ENCODE measurements at places on chromosomes 16 and 17.

DNA sequence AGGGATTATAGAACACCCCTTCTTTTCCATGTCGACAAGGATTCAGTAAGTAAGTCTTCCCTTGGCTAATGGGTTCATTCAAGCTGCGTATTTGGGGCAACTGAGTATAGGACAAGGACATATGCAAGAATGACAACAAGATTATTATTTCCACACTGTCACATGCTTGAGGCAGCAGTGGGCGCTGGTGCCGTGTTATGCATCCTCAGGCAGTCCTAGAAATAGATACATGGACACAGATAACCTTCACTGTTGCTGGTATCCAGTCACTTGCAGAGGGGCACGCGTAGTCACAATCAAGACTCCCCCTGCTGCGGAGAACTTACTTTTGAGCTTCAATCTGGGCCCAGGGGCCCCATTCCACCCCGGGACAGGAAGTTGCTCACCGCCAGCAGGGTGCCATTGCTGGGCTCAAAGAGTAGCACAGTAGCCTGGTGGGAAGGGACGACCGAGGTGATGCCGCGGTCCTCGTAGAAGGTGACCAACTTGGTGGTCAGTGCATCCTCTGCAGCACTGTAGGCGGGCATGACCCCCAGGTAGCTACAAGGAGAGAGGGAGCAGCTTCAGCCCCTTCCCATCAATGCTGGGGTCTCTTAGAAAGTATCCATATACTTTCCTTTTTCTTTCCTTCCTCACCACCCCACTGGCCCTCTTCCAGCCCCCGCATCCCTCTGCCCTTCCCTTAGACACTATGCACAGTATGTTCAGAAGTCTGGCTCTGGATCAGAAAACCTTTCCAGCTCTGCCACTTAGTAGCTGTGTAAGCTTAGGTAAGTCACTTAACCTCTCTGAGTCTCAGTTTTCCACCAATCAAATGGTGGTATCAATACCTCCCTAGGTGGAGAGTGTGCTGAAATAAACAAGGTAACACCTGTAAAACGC, 804 bp downstream of the CRYM start:
- DNase-seq: no peak

GRCh38 chr17:68981288-68981687, 26.1 kb upstream of the ABCA8 start:
- DNase-seq: no peak

- no peak for DNase-seq
Measured at GRCh38 chr16:11689031-11689840, 21.0 kb downstream of the SNN start.

GRCh38 chr16:56417138-56417537, 8.2 kb downstream of the AMFR start:
- no peak for DNase-seq

DNA sequence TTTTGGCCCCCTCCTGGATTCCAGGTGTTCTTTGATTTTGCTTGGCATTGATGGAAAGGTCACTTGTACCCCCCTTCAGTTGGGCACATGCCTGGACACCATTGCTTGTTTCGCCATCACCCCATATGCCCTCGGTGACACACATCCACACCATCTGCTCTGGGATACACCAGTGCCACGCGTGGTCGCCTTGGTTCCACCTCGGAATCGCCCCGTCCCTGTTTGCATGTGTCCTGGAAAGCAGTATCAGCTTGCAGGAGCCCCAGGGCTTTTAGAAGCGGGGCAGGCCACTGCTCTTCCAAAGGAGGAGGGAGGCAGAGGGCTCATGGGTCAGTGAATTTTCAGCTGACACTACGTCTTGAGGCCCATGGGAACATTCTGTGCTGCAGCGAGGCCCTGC, 607.9 kb downstream of the KCNJ18 start:
- no peak for DNase-seq

- no peak for DNase-seq
Measured at GRCh38 chr17:81870131-81870980, 781 bp downstream of the ARHGDIA start.

- DNase-seq: no peak
Measured at GRCh38 chr16:70753228-70753627, 47.7 kb downstream of the VAC14 start.

GRCh38 chr17:19935169-19935568, 42.5 kb downstream of the AKAP10 start:
- DNase-seq: no peak

GRCh38 chr16:85592700-85593493, 20.2 kb upstream of the GSE1 start:
- no peak for DNase-seq

DNA sequence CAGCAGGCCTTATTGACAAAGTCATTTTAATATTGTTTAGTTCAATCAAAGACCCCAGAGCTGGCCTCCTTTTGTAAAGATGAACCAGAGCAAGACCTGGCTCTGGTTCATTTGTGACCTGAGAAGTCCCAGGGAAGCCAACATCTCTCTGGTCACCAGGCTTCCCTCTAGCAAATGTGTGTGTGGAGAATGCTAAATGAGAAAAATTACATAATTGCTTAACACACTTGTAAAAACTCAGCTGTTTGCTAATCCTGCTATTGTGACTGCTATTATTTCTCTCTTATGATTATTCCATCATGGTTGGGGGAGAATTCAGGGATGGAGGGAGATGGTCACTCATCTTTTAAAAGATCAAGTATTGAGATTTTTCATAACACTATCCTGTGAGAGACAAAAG, 94.3 kb upstream of the CLEC3A start:
- DNase-seq: no peak

DNA sequence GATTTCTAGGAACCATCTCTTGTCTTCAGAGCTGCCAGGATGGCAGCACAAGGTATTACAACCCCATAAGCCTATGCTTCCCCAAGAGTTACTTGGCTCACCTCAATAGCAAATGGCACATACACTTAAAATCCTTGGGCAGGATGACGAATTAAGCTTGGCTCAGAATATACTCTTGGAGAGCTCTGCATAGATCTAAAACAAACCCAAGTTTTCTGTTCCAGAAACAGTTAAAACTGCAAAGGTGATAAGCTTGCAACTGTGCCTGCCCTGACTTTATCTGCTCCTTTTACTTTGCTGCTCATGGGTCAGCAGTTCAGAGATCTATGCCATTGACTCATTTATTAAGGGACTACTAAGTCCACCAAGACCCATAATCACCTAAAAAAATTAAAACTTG, 26.1 kb downstream of the XPO6 start:
- DNase-seq: no peak

GRCh38 chr17:27345141-27345904, 51.4 kb downstream of the WSB1 start:
- peak; percentile 48 for DNase-seq

GRCh38 chr16:71254832-71255525, 24.5 kb upstream of the HYDIN start:
- DNase-seq: no peak

DNA sequence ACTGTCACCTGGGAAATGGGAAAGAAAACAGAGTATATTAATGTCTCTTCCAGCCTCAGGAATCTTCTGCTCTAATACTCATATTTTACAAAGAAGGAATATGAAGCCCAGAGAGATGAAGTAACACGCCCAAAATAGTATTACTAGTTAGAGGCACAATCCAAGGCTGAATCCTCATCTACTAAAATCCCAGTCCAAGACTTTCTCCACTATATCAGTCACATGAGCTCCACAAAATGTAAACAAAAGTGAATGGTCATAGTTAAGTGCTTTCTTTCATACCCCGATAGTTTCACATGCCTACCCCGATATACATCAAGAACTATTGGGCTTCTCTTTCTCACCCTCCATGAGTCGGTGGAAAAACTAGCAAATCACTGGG, 965 bp downstream of the INTS2 start:
- no peak for DNase-seq

GRCh38 chr17:77327181-77327565, 186.4 kb downstream of the SEC14L1 start:
- DNase-seq: no peak

GRCh38 chr17:45437465-45438283, 5.0 kb upstream of the ARHGAP27 start:
- DNase-seq: no peak

DNA sequence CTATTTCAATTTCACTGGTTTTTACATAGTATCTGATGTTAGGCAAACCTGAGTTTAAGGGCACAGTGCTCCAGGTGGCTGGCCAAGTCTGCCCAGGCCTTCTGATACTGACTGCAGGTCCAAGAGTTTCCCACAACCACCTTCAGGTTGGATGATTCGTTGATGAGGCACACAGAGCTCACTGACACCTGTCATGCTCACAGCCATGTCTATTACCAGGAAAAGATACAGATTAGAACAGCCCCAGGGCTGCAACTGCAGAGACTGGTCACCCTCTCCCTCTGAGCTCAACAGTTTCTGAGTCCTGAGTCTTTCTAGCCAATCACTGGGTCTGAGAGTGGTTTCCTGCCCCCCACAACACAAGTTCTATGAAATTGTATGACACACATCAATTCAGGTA, 37.2 kb downstream of the MEAK7 start:
- DNase-seq: no peak

DNA sequence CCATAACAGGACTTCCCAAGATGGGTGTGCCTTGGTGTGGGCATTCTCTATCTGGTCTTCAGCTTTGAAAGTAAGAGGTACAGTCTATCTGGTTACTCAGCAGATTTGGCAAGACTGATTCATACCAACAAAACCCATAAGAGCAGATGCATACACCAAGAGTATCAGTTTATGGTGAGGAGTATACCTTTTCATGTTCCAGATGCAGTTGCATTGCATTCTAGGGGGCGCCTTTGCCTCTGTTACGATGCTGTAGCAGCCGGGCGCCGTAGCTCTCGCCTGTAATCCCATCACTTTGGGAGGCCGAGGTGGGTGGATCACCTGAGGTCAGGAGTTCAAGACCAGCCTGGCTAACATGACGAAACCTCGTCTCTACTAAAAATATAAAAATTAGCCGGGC, 31.1 kb upstream of the CARMIL2 start:
- DNase-seq: peak; percentile 26

GRCh38 chr16:14497245-14498082, 132.6 kb downstream of the PARN start:
- no peak for DNase-seq

DNA sequence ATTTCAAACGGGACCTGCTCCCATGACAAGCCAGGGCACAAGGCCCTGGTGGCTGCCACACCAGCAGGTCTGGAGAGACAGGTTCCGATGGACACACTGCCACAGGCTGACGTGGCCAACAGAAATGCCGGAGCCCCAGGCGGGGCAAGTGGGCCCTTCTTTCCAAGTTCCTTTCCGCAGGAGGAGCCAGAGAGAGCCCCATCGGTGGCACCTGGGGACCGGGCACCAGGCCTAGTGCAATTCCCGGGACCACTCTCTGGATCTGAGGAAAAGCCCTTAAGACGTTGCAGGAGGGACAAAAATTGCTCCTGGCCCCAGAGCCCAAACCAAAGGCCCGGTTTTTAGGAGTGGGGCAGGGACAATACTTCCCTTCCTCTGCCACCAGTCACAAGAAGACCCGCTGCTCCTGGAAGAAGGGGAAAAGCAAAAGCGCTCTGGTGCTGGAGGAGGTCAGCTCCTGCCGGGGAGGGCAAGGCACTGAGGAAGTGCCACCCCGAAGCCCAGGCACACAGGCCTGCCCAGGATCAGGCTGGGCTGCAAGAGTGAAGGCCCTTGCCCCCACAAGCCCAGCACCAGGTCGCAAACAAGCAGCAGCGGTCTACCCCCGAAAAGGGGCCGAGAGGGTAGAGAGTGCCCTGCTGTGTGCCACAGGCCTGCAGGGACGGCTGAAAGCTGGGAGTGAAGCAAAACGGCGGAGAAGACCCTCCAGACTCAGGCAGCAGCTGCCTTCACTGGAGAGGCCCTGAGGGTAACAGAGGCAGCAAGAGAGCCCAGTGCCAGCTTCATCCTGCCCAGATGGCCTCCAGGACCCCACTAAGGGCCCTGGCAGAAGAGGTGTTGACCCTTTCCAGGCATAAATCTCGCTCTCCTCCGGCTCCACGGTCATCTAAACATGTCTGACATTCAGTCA, 29.1 kb downstream of the MAP1LC3B start:
- DNase-seq: no peak

DNA sequence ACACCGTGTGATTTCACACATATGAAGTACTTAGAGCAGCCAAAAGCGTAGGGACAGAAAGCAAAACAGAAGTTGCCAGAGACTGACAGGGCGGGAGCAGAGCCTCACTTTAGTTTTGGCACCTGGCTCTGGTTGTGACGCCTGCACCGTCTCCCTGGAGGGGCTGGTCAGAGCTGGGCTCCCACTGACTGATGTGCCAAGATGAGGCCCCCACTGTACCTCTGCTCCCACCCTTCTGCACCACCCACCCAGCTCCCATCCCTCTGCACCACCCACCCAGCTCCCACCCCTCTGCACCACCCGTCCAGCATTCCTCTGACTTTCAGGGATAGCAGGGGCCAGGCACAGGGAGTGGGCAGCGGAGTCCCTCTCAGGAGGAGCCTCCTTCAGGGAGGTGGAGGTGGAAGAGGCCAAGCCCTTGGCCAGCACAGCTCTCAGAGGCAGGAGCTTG, 3.2 kb upstream of the PRSS21 start:
- no peak for DNase-seq

DNA sequence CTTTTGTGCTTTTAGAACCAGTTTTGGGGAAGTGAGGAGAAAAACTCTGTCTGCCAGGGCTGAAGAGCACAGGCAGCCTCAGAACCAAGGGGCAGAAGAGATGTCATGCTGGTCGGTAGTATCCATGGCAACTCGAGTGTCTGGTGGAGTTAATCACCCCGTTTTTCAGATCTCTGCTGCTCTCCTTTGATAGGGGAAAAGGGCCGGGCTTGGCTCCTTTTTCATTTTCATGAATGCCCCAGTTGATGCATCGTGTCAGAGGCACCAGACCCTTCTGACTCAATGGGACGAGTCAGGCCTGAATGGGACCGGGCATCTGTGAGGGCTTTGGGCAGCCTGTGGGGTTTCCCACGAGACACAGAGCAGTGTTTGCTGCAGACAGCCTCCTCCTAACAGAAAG, 304.6 kb downstream of the ABCC12 start:
- DNase-seq: no peak
